Ovary (tissue), 10 donors: ENCODE measurements at places on chromosomes 1 and 21. TPM values are rescaled to one million over a fixed set of nuclear protein-coding genes. Genes with fewer than 3 reads are reported as not detected.

Gene FAM43B
- total RNA-seq: 0.89 TPM

DNA sequence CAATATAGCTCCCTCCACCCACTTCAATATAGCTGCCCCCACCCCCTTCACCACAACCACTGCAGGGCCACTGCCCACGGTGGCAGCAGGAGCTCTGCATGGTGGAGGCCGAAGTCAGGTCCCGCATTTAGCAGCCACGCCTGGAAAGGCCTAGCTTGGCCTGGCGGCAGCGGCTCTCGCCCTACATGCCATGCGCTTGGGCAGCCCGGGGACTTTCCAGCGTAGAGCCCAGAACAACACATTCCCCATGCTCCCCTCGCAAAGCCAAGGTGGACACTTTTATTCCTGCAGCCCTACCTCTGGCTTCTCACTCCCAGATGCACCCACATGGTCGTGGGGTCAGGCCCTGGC is 37.1 kb downstream of the LHX4 start:
- DNase-seq: no peak
- H3K4me1 ChIP-seq: peaks cover 5% of the 10 kb centered on the region
- H3K36me3 ChIP-seq: no peaks in the 10 kb centered on the region
- no peak overlapping the region for H3K27ac ChIP-seq
- H3K27me3 ChIP-seq: no peaks in the 10 kb centered on the region

DNA sequence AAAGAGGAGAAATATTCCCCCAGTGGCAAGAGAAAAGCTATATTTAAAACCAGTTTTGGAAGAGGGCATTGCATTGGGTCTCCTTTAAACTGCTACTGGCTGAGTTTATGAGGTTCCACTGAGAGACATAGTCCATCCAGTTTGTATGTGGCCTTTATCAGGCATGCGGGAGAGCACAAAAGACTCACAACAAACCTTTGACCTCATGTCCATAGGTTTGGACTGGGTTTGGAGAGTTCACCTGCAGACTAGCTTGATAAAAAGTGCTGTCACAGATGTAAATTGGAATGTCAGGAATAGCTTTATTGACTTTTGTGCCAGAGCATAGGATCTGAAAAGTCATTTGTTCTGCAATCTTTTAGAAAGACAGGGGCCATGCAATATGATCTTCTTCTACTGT is 131.0 kb upstream of the NRIP1 start:
- no peak for DNase-seq
- H3K36me3 ChIP-seq: no peaks in the 10 kb centered on the region
- no peak overlapping the region for H3K27ac ChIP-seq
- no peak overlapping the region for H3K4me3 ChIP-seq

DNA sequence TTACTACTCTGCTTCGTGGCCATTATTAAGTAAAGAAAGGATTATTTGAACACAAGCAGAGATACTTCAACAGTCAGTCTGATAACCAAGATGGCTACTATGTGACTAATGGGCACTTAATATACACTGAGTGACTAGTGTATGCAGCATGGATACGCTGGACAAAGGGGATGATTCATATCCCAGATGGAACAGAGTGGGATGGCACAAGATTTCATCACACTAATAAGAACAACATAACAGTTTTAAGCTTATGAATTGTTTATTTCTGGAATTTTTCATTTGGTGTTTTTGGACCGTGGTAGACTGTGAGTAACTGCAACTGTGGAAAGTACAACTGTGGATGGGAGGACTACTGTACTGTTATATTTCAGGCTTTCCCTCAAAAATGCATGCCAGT is 9.4 kb downstream of the ZCCHC17 start:
- H3K4me1 ChIP-seq: no peaks in the 10 kb centered on the region
- no peak overlapping the region for H3K4me3 ChIP-seq
- no peaks in the 10 kb centered on the region for H3K27me3 ChIP-seq
